ENCODE measurements at places on chromosomes 7 and 10. TPM values are rescaled to one million over a fixed set of nuclear protein-coding genes. Genes with fewer than 3 reads are reported as not detected.

- DNase-seq: no peak
Observed at GRCh38 chr7:130481898-130482297, 10.0 kb upstream of the MEST start.

DNA sequence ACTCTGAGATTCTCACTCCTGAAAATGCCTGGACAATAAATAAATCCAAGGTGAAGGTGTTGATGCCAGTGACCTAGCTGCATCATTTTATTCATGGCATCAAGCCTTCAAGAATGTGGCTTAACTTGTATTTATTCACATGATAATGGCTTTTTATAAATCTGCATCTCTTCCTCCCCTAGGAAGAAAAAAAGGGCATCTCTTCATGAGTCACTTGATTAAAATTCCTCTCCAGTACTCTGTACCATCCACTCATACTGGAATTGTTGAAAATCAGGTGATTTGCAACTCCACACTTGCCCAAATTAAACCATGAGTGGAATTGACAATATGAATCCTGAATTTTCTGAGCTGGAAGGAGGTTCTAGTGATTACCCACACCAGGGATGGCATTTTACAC is 30.2 kb downstream of the PTPRE start:
- no peak for DNase-seq

DNA sequence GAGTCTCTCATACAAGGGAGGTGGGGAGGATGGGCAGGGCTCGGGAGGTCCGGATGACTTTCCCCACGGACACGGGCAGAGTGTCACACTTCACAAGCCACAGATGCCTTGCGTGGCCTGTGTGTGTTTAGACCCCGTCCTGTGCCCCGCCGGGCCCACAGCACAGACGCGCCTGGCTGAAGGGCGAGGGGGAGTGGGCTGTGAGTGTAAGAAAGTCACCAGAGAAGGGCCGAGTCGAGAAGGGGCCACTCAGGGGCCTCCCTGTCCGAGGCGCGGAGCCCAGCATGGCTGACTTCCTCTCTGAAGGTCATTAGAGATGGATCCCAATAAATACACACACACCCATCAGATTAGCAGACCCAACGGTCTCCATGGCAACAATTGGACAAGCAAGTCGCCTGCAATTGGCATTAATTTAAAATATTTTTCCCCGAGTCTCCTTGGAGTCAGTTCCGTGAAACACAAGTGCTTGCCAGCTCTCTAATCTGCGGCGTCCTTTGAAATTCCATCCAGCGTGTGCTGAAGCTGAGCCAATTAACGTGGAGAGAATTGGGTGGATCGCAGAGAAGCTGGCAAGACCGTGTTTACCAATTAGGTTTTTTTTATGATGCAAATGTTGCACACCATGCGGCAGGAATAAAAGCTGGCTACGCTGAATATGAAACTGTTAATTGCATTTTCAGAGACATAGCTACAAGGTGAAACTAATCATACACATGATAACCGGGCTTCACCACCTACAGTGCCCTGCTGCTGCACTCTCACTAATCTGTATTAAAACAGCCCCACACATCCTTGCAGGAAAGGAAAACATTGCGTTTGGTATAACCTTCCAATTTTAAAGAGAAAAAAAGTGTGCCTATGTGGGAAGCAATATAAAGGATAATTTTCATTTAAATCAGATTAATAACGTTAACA is 571.2 kb downstream of the PTPRN2 start:
- no peak for DNase-seq

GPR26 gene
- not detected for total RNA-seq

TMEM270 gene
- total RNA-seq: not detected
